SK-N-SH treated with all-trans-retinoic acid at 6 μM for 48 hours (cell line): ENCODE measurements at places on chromosomes 3 and 15.

DNA sequence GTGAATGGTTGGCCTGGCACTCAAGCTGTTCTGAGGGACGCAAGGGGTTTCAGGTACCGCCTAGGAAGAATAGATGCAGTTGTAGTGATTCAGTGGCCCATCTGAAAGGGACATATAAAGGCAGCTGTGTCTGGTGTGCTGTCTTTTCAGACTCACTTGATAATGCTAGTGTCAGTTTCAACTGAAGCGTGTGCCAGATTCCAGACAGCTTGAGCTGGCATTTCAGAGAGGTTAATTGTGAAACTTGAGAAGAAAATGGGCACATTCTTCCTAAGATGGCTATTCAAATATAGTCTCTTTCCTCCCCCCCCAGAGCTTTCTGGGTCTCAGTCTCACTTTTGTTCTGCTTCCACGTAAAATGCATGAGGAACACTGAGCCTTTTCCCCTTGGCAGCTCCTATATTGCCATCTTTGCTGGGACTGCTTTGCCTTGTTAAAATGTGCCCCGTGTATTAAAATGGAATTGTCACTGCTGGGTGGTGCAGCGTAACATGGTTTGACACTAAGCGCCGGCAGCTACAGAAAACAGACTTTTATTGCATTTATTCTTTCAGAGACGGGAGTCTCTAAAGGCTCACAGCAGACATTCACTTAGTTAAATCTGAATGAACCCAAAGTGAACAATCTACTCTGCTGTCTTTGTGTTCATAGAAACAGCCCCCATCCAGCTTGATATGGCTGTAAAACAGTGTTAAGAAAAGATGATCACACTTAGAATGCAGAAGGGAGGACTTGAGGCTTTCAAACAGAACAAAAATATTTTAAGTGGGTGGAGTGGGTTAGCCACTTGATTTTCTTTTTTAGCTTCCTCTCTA, 478.7 kb downstream of the RBMS3 start:
- peak; percentile 58 for ATAC-seq

DNA sequence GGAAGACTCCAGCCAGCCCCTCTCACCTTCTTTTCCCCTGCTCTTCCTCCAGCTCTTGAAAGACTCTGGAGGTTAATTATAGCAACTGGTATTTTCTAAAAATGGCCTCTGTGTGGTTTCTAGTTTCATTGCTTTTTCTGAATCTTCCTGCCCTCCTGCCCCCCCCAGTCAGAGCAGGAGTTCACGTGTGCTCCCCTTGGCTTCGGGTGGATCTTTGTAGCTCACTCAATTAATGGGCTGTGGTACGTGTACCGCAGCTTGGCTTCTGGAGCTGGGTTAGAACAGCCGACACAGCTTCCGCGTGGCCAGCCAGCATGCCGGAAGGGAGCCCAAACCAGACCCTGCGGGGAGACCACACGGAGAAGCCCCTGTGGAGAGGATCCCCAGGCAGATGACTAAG, 31.5 kb downstream of the TM2D3 start:
- no peak for ATAC-seq

DNA sequence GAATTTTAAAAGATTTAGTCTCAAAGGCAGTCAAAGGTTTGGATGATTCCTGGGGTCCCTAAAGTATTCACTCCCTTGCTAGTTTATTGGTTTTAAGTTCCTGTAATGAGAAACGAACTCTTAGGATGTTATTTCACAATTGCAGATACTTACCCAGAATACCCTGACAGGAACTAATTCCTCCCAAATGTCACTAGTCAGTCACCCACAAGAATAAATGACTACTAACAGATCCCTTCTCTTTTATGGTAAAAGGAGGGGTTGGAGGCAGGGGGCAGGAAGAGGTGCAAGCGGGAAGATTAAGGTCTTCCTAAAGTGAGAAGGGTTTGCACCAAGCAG, 174.2 kb upstream of the SLC2A2 start:
- ATAC-seq, result no peak

GRCh38 chr15:74555192-74555591, 14.2 kb downstream of the ARID3B start:
- no peak for ATAC-seq

DNA sequence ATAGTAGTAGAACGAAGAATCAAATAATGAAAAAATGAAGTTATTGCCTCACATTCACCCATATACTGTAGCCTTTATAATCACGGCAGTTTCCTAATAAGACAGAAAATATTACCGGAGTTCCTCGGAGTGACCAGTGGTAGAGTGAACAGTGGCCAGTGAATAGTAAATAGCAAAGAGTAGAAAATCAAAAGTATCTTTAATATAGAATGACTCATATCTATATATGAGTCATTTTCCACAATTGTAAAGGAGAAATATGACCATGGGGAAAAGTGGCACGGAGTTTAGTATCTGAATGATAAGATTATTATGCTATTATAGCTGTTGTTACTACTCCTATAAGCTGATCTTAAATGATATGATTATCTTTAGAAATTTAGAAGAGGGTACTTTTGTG, 38.5 kb downstream of the ZBTB20 start:
- ATAC-seq, result peak; percentile 24; the same call in 1 of the 3 replicates

DNA sequence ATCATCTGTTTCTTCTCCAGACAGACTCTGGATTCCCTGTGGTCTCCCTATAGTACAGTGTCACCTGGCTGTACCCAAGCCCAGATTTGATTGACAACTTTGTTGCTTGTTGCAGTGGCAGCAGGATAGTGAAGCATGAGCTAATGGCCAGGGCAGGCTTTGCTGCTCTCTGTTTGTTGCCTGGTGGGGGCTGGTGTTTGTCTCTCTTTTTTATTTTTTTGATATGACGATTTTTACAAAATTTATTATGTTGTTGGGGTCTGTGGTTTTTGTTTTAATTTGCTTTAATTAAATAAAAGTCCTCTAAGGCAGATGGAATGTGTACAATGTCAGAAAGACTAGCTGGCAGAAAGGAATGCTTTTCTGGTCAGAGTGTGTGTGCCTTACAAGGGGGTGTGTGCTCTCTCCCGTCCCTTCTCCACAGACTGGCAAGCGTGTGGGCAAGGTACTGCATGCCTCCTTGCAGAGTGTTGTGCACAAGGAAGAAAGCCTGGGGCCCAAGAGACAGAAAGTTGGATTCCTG, 15.2 kb upstream of the CLEC3B start:
- peak; percentile 97 for ATAC-seq

GRCh38 chr3:50627407-50628051, 10.6 kb downstream of the MAPKAPK3 start:
- ATAC-seq, result peak; percentile 87

GRCh38 chr3:171383206-171384018, 76.8 kb downstream of the TNIK start:
- peak; percentile 13; the same call in 2 of the 3 replicates for ATAC-seq

- ATAC-seq, result no peak
Observed at GRCh38 chr3:59065240-59065639, 15.4 kb upstream of the CFAP20DC start.

GRCh38 chr15:42184736-42185135, 23.4 kb downstream of the VPS39 start:
- ATAC-seq, result no peak

DNA sequence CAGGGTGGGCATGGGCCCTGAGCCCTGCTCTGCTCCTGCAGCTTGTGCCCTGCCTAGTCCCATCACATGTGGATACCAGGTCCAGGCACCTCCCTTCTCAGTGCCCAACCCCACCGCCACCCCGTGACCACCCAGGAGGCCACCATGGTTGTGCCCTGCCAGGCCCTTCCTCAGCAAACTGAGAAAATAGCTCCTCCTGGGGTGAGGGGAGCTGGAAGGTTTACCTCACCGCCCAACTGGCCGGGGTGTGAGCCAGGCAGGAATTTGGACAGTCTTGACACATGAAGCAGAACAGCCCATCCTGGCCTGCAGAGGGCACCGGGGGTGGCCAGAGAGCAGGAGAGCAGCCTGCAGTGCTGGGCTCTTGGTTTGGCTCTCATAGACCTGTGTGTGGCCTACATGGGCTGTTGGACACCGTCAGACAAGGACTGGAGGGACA, 11.4 kb upstream of the C3orf22 start:
- peak; percentile 75 for ATAC-seq

DNA sequence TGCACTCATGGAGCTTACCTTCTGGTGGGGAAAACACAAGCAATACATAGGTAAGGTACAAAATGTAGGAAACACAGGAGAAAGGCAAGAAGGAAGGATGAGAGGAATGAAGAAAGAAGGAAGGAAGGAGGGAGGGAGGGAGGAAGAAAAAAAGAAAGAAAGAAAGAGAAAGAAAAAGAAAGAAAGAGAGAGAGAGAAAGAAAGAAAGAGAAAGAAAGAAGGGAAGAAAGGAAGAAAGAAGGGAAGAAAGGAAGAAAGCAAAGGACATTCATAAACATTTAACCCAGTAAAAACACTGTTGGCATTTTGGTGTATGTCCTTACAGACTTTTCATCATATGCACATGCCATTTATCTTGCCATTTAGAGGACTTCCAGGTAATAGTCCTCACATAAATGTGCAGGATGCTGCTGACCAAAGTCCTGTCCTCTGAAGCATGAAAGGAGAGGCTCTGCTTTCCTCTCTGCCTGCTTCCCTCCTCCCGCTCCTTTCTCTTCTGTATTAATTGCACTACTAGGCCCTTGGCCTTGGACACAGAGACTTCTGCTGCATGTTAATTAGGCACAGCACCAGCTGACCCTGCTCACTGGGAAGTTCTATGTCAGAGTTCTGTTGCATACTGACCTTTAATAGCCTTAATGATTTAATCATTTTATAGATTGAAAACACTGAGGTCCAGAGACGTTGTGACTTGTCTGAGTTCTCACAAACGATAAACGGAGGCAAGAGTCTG, 29.7 kb upstream of the NDUFB4 start:
- no peak for ATAC-seq

- no peak for ATAC-seq
Observed at GRCh38 chr3:190557296-190557695, 43.4 kb downstream of the IL1RAP start.

DNA sequence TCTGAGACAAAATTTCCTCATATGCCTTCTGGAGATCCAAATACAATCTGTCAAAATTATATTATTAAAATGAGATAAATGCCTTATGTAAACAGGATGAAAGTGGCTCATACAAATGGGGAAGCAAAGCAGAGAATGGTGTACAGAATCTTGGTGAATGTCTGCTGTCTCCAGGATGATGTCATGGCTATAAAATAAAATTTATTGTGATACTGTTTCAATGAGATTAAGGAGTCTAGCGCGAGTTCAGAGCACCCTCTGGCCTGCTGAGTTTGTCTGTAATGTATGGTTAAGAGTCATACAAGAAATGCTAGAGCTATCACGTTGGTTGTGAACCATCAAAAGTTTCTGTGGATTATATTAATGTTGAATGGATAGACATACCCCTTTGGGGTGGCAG, 359.7 kb downstream of the EFHB start:
- ATAC-seq, result no peak

- ATAC-seq, result no peak
Observed at GRCh38 chr3:168497741-168498140, 402.0 kb upstream of the GOLIM4 start.

DNA sequence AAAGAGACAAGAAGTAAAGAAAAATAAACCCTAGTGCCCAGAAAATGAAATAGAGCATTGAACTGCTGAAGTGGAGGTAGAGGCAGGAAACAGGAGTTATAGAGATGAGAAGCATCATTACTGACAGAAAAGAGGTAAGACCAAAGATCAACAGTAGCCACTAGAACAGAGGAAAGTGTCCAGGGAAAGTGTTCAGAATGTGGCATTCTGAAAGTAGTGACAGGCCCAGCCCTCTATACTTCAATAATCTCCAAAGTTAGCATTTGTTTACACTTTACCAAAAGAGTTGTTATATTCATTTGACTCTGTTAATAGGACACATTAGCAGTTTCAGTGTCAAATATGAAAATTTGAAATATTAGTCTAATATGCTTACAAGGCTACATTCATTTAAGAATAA, 727.1 kb upstream of the NECTIN3 start:
- ATAC-seq, result no peak

DNA sequence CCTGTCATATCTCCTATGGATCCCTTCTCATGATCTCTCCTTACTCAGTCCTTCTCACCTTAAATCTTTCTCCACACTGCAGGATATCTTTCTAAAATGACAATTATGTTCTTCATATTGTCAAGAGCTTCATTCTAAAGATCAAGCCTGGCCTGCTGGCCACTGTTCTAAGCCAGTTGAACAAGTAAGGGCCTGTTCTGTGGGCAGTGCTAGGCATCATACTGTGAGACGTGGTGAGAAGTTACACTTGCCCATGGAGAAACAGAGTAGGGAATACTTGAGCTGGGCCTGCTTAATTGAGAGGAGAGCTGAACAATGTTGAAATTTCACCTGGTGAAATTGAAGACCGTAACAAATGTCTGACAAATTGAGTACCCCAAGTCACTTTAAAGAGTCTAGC, 184.1 kb upstream of the RASGRP1 start:
- no peak for ATAC-seq

DNA sequence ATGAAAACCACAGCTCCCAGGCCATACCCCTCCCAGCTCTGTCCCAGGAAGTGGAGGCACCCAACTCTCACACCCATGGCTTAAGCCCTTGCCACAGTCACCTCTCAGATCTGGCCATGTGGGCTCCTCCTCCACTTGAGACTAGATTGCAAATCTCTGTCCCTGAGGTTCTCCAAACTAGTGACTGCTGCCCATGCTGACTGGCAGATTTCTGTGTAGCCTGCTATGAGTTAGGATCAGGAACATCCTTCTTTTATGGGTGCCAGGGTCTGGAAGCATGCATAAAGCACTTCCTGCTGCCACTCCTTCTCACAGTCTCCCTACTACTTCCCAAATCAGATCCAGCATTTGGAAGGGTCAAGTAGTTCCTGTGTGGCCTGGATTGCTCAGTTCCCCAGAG, 59.6 kb upstream of the GOLIM4 start:
- ATAC-seq, result no peak

DNA sequence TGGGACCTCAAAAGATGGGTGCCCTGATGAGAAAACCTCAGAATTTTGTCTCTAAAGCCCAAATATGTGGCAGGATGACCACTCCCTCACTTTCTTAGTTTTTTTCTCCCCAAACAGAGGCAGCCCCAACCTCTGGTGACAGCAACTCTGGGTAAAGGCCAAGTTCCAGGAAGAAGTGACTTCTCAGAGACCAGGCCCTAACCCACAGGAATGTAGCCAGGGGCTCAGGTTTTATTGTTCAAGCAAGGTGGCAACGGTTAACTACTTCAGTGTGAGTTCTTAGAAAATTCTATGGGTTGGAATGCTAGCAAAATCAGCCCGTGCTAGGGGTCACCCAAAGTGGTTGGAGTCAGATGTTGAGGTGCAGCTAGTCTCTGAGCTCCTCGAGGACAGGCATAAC, 5.1 kb upstream of the DNAJA4 start:
- ATAC-seq, result no peak

DNA sequence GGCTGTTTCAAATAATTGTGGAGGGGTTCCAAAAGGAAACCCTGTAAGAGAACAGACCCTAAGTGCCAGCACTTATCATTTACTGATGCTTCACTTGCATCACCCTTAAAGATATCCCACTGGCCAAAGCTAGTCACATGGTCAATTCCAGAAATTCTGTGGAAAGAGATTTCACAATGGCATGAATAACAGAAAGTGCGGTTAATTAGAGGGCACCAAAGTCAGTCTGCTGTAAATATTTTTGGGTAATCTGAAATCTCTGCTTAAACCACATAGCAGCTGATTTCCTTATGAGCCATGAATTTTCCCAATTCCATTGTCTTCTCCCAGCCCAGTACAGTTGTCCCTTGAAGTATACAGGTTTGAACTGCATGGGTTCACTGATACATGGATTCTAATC, 346.1 kb downstream of the SI start:
- no peak for ATAC-seq
